Activated naive CD8-positive, alpha-beta T cell treated with anti-CD3 and anti-CD28 coated beads, Interleukin-2, amount 50 U/mL, for 24 hours (primary cell): ENCODE measurements at places on chromosomes 12 and 14.
A peak's percentile ranks its signal among the peaks of the same experiment; 100 is the strongest.

DNA sequence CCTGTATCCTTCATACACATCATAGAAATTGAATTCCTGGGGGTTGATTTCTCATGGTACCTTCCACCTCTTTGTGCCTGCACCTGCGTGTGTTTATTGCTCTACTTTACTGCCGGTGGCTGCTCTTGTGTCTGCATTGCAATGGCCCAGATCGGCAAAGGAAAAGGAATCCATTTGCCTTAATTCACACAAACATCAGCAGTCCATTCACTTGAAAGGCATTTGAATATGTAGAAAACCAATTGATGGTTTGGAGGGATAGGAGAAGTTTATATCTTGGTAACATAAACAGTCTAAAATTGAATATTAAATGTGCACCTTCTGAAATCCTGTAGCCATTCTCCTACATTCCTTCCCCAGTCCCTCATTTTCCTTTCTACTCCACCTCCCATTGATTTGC is 74.0 kb downstream of the SNAPC1 start:
- no peak overlapping the region for H3K4me3 ChIP-seq
- no peaks in the 10 kb centered on the region for H3K36me3 ChIP-seq
- DNase-seq: no peak
- no peak overlapping the region for H3K27ac ChIP-seq

- no peak overlapping the region for H3K4me3 ChIP-seq
- H3K27ac ChIP-seq: no peak overlapping the region
- DNase-seq: no peak
- no peaks in the 10 kb centered on the region for H3K36me3 ChIP-seq
- H3K4me1 ChIP-seq: no peaks in the 10 kb centered on the region
These were observed 187.6 kb downstream of the ETNK1 start for GRCh38 chr12:22812531-22812930.

DNA sequence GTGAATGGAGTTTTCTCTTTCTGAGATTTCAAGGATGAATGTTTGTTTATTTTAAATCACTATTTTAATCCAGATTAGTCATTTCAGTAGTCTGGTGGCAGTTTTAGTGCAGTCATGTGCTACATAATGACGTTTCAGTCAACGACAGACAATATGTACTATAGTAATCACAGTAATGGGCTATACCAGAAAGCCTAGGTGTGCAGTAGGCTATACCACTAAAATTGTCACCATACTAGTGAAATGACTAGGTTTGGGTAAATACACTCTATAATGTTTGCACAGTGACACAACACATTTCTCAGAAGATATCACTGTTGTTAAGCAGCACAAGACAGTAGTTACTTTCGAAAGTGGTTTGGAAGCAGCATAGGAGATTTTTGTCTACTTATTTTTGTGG is 203.1 kb downstream of the ETNK1 start:
- no peak overlapping the region for H3K4me3 ChIP-seq
- H3K27ac ChIP-seq: no peak overlapping the region
- H3K27me3 ChIP-seq: peaks cover 6% of the 10 kb centered on the region
- no peaks in the 10 kb centered on the region for H3K4me1 ChIP-seq

- peaks cover 2% of the 10 kb centered on the region for H3K27me3 ChIP-seq
- H3K4me3 ChIP-seq: no peak overlapping the region
- no peak overlapping the region for H3K27ac ChIP-seq
- DNase-seq: no peak
These were observed 141.1 kb downstream of the KSR2 start for GRCh38 chr12:117827660-117828059.

GRCh38 chr12:54358191-54358944 is 5.9 kb downstream of the GPR84 start:
- H3K36me3 ChIP-seq: no peaks in the 10 kb centered on the region
- DNase-seq: peak; percentile 53

DNA sequence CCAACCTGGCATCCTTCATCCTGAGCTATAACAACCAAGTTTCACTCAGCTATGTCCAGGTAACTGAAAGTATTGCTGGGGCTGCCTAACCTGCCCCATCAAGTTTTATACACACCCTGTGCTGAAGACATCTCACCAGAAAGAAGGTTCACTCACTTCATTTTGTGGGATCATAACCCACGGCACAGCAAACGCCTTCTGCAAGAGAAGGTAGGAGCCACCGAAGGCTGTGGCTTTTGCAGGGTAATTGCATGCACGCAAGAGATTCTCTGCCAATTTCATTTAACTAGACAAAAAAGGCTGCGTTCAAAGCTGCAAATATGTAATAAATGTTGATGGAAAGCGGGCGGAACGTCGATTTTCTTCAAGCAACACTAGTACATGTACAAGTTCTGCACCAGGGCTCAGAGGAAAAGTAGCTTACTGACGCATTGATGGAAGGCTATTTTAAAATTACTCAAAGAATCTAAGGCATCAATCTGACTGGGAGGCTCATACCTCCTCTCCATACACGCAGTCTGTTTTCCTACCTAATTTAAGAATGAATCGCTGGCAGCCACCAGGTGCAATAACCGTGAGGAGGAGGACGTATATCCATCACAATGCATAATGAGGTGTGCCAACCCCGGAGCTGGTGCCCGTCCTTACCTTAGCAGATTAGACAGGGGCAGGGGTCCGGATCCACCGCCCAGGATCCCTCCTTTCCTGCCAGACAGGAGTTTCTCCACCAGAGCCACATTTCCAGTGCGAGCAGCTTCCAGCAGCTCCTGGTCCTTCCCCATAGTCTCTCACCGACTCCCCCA is 1.1 kb downstream of the ANKS1B start:
- peaks cover 63% of the 10 kb centered on the region for H3K27me3 ChIP-seq
- no peak overlapping the region for H3K27ac ChIP-seq
- H3K36me3 ChIP-seq: no peaks in the 10 kb centered on the region
- DNase-seq: no peak

- H3K36me3 ChIP-seq: peaks cover 39% of the 10 kb centered on the region
- no peaks in the 10 kb centered on the region for H3K27me3 ChIP-seq
- H3K4me1 ChIP-seq: peaks cover 15% of the 10 kb centered on the region
- DNase-seq: no peak
- no peak overlapping the region for H3K27ac ChIP-seq
These were observed 218.0 kb upstream of the RGS6 start for GRCh38 chr14:71714225-71714624.

- H3K4me1 ChIP-seq: no peaks in the 10 kb centered on the region
- H3K4me3 ChIP-seq: no peak overlapping the region
- no peak for DNase-seq
- no peaks in the 10 kb centered on the region for H3K27me3 ChIP-seq
- no peak overlapping the region for H3K27ac ChIP-seq
These were observed 784.1 kb upstream of the TBX3 start for GRCh38 chr12:115468087-115468510.

DNA sequence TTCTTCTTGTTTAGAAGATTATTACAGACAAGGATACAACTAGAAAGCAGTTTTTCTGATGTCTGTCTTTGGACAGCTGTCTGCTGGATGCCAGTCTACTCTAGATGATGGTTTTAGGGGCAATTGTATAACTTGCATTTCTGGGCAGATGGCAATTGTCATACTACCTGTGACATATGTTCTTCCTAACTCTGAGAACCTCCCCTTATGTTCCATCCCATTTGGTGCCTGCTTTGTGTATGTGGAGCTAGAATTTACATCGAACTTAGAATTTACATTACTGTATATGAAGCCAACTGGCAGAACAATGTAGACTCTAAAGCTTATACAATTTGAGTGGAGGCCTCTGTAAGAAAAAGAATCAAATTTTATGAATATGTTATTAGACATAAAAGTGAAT is 430.2 kb upstream of the SEL1L start:
- no peaks in the 10 kb centered on the region for H3K36me3 ChIP-seq
- no peak overlapping the region for H3K27ac ChIP-seq
- no peaks in the 10 kb centered on the region for H3K27me3 ChIP-seq
- H3K4me1 ChIP-seq: no peaks in the 10 kb centered on the region
- H3K4me3 ChIP-seq: no peak overlapping the region
- no peak for DNase-seq

GRCh38 chr12:13066014-13066413 is 21.8 kb downstream of the FAM234B start:
- no peak overlapping the region for H3K27ac ChIP-seq
- peaks cover 27% of the 10 kb centered on the region for H3K36me3 ChIP-seq
- H3K27me3 ChIP-seq: no peaks in the 10 kb centered on the region
- DNase-seq: no peak
- H3K4me1 ChIP-seq: peaks cover 3% of the 10 kb centered on the region
- no peak overlapping the region for H3K4me3 ChIP-seq
